ENCODE measurements at places on chromosomes 13 and 19.
A peak's percentile ranks its signal among the peaks of the same experiment; 100 is the strongest.

DNA sequence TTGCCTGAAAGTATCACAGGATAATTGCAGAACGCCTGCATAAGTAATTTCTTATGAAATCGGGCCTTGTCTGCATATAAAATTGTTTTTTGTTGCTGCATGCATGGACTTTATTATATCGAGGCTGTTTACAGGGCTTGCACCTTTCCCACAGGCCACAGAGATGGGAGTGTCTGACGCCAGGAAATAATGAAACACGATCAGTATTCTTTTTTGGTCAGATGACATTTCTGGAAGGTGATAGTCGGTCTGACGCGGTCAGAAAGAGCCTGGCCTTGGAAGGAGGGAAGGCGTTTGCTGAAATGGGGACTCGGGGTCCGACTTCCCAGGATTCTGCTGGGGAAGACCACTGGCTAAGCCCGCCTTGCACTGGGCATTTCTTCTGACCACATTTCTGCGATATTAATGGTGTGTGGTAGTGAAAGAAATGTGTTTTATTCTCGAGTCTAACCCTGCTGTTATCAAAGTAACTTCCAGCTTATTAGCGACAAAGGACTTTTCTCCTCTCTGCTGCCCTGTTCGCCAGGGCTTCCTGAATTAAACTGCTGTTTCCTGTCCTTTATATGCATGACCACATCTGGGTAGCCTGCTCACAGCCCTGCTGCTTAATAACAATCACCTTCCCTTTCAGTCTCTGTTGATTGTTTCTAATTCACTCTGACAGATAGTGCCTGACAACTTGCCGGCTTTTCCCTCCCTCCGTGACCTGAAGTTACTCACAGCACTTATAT lies 11.6 kb upstream of the ZNF536 start:
- DNase-seq, result no peak

- peak; percentile 52 for DNase-seq
Measured at GRCh38 chr19:49559928-49560327, 20.4 kb downstream of the NOSIP start.

DNA sequence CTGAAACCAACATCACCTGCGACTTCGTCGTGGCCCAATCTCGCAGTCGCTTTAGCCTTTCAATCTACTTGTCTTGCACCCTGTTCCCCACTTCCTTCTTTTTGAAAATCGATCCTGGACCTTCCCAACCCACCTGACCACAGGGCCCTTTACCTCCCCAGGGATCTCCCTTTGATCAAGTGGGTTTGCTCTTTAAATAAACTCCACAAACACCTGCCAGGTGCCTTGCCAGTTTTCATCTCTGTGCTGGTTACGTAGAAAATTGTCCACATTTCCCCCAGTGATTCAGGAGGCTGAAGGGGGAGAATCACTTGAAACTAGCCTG lies 14.5 kb upstream of the RAB20 start:
- no peak for DNase-seq

DNA sequence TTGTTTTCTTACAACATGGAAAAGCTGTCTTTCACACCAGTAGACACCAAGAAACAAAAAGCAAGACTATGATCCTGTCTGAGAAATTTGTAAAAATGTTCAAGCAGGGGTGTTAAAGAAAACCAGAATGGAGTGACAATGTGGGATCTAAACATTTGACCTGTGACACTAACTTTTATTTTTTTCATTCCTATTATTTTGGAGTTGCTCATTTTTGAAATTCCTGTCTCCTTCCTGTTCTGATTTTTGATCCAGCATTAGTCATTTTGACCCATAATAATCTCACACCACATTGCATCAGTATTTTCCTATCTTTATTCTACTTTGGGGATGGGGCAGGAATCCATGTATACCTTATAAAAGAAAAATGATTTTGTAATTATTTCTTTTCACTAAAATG lies 164.2 kb downstream of the DLEU7 start:
- no peak for DNase-seq

DNA sequence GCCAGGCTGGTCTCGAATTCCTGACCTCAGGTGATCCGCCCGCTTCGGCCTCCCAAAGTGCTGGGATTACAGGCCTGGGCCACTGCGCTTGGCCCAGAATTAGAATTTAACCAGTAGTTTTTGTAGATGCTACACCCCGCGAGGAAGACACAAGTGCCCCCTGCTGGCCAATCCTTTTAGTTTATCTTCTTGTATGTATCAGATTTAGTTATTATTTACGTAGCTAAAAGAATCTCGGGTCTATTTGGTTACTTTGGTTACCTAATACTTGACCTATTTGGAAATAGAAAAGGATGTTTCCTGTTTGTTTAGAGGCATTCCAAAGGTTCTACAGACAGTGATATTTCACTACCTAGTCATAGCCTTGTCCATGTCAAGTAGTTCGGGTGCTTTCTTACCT lies 22.0 kb downstream of the MUC16 start:
- peak; percentile 13 for DNase-seq

DNA sequence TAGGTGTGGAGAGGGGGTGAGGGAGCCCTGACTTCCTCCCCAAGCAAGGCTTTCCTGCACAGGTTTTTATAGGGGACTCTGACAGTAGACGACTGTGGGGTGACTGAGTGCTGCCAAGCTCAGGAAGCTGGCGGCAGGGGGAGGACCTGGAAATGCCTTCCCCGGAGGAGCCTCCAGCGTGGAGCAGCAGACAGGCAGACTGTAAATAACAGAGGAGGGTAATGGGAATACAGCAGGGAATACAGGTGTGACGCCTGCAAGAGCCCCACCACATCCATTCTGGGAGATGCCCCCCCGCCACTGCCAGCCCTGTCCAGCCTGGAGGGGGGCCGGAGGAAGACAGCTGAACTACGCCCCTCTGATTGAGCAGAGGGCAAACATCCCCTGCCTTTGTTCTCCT lies 190.4 kb downstream of the UQCRFS1 start:
- DNase-seq, result no peak

DNA sequence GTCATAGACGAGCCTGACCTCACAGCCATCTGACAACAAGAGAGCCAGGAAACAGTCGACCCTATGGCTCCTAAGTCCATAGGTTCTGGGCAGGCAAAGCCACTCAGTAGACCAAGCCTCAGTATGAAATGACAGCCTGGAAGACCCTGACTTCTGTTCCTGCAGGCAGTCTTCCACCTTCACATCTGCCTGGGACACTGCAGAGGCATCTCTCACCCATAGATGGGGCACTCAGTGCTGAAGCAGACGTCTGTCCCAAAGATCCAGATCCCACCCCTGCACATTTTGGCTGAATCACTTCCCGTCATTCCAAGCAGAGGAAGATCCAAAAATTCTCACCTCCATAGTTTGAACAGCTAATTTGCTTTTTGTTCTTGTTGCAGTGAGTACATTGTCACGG lies 139.3 kb upstream of the ZNF507 start:
- DNase-seq, result no peak

Data from activated CD4-positive, alpha-beta memory T cell treated with anti-CD3 and anti-CD28 coated beads for 36 hours (primary cell).